GM12865 (cell line): ENCODE measurements at places on chromosomes 13 and 19.

- no peak for DNase-seq
Observed at GRCh38 chr13:31057403-31058033, 104.2 kb downstream of the HSPH1 start.

- no peak for DNase-seq
Observed at GRCh38 chr13:87889254-87889653, 218.1 kb downstream of the SLITRK5 start.

GRCh38 chr13:64782466-64782865 lies 2447.7 kb downstream of the PCDH9 start:
- no peak for DNase-seq

DNA sequence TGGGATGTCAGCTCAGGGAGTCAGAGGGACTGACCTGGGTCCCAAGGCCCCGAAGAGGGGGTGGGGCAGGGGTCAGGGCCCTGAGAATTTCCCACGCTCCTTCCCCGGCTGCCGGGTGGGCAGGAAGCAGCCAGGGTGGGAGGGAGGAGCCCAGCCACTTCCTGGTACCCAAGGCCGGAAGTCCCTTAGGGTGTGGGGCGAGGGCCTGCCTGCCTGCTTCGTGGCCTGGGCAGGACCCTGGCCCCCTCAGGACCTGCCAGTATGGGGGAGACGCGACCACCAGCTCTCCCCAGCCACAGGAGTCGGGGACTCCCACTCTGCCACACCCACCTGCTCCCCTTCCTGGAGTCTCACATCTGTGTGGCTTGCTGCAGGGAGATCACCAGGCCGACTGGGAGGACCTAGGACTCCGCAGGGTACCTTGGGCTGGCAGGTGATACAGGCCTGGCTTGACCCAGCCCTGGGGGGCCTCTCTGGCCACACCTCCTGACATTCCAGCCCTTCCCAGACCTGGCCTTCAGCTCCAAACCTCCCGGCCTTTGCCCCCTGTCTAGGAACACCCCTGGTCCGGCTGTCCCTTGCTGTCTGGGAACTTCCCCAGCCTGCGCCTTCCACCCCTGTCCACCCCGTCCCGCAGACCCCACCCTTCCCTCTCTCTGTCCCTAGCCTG lies 9.8 kb upstream of the CIRBP start:
- peak; percentile 95 for DNase-seq
